ENCODE measurements at places on chromosomes 4 and X.

DNA sequence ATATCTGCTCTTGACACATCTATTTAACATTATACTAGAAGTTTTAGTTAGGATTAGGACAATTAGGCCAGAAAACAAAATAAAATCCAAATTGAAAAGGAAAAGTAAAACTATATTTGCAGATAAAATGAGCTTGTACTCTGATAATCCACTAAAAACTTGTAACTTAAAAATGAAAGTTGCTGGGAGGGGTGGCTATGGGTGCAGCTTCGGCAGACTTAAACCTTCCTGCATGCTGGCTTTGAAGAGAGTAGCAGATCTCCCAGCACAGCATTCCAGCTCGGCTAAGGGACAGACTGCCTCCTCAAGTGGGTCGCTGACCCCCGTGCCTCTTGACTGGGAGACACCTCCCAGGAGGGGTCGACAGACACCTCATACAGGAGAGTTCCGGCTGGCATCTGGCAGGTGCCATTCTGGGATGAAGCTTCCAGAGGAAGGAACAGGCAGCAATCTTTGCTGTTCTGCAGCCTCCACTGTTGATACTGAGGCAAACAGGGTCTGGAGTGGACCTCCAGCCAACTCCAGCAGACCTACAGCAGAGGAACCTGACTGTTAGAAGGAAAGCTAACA is 2379.9 kb downstream of the ARAP2 start:
- no peak for DNase-seq

- no peak for DNase-seq
Observed at GRCh38 chrX:21354725-21355124, 19.5 kb upstream of the CNKSR2 start.

DNA sequence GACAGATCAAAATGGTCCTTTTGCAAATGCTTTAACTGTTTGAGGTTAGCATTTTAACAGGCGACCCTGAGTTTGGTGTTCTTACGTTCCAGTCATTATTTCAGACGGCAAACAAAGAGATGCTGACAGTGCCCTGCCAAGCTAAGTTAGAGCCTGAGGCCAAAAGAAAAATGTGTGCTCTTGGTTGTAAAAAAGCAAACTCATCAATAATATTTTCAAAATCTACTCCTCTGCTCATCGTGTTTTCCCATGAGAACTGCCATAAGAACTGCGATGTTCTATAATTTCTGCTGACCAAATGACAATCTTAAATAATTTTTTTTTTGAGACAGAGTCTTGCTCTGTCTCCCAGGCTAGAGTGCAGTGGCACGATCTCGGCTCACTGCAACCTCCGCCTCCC is 62.7 kb upstream of the BCLAF3 start:
- DNase-seq = no peak

- no peak for DNase-seq
Observed at GRCh38 chrX:48451708-48452107, 18.4 kb downstream of the SLC38A5 start.

DNA sequence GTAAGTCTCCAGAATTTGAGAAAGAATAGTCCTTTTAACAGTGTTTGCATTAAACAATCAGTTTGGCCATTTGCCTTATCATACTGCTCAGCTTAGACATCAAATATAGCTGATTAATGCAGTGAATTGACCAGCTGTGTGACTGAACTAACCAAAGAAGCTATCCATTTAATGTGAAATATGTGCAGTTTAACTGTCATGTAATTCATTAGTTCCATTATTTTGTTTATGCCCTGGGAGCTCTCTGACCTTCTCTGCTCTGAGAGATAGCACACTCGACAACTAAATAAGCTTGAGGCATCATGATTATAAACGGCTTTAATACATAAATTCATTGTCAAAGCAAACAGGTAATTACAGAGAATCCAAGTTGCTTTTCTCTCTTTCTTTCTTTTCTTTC is 324.3 kb upstream of the PCDH7 start:
- DNase-seq = no peak
